Gastroesophageal sphincter (tissue), 4 donors: ENCODE measurements at places on chromosomes 7 and 10. TPM values are rescaled to one million over a fixed set of nuclear protein-coding genes. Genes with fewer than 3 reads are reported as not detected.

GRCh38 chr10:106900016-106900652 is 264.4 kb downstream of the SORCS1 start:
- no peak for ATAC-seq

DNA sequence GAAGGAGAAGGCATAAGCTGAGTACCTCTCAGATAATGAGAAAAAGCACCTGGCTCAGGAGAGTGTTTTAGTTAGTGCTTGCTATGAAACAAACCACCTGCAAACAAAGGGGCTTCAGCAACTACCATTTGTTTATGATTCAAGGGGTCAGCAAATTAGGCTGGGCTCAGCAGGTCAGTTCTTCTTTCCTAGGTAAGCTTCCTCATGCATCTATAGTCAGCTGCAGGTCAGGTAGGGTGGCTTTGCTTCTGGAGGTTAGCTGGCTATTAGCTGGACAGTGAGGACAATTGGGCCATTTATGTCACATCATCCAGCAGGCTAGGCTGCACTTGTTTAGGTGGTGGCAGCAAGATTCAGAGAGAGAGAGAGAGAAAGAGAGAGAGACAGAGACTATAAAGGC is 185.5 kb downstream of the EMX2 start:
- no peak for ATAC-seq

The PRLHR gene
- total RNA-seq, result not detected

DNA sequence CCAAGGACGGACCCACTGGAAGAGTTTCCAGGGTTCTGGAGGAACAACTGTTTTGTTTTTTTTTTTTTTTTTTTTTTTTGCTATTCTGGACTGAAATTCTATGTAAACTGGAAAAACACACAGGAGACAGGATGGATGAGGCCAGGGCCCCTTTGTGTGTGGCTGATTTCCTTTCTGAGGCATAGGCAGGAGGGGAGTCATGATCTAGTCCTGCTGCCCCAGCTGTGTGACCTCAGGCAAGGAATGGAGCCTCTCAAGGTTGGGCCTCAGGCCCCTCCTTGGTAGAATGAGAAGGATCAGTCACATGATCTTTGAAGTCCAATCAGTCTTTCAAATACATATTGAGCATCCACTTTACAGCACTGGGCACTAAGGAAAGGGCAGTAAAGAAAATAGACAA is 87.6 kb downstream of the SH3PXD2A start:
- ATAC-seq, result no peak
